ENCODE measurements at places on chromosomes 7 and 10.

DNA sequence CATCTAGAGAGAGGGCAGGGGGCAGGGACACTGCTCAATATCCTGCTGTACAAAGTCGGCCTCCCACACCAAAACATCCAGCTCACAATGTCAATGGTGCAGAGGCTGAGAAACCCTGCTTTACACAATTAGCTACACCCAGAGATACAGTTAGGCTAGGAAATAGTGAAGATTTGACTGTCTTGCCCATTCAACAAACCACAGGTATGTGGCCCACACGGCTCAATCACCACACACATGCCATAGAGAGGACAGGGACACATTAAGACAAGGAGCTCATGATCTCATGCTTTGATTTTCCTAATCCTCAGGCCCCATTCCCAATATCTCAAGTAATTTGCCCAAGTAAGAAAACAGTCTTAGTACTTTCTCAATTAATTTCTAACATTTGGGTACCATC lies 110.4 kb downstream of the OSBPL3 start:
- DNase-seq: no peak

- no peak for DNase-seq
Observed at GRCh38 chr10:80429521-80429973, 21.2 kb downstream of the PRXL2A start.

GRCh38 chr7:51929818-51930217 lies 613.2 kb upstream of the COBL start:
- no peak for DNase-seq

DNA sequence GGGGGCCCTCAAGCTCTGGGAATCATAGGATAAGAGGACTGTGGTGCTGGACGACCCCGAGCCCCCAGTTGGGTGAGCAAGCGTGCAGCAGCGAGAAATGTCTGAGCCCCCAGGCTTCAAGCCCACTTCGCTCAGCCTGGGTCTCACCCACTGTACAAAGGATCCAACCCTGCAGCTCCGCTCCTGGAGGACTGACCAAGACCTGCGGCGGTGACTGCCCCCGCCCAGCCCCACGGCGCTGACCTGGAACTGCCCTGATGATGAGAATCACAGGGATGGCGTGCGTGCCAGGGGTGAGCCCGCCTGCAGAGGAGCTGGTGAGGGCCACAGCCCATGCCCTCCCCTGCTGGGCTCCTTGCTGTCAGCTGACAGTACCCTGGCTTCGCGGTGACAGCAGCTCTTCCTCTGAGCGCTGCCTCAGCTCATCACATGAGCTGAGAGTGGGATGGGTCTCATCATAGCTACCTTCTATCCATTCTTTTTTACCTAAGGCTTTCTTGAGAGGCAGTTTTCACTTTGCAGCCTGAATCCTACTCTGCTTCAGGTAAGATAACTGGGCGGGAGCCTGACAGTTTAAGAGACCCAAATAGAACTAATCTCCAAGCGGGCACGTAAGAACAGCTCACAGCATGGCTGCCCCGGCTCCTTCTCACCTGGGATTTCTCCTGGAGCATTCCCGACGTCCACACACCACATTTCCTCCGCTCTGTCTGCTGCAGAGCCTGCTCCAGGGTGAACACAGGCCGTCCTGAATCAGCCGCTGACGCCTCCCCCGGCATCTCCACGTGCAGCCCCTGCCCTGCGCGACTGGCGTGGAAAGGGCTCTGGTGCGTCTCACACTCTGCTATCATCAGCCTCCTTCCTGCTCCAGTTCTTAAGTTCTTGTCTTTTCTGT lies 329.9 kb downstream of the PTPRN2 start:
- no peak for DNase-seq

DNA sequence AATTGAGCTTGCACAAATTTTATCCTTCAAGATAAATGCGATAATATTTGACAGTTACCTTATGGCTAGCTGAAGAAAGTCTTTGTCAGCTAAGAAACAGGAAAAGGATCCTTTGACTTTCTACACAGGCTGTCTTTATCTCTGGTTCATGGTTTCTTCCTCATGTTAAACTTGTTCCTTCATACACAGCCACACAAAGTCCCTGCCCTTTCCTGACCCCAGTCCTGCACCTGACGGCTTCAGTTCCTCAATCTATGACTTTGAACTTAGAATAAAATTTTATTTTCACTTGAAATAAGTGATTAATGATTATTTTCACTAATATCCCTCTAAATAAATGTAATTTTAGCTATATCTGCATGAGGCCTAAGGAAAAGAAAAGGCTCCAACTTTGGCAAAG lies 77.8 kb upstream of the PRSS1 start:
- DNase-seq: peak; percentile 1

DNA sequence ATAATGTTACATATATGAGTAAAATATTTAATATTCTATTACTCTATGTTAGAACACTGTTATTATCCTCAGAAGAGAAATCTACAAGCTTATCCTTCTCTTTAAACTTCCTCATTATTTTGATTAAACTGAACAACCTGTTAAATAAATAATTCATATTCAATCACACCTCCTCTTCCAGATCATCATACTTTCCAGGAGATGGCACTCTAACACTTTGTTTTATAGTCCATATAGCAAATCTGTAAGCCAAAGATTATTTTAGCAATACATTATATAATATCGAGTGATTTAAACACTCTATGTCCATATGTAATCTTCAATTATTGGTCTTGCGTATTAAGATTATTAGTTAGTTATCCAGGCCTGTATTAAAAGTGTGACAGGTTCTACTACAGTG lies 694.1 kb downstream of the ANKRD7 start:
- no peak for DNase-seq

DNA sequence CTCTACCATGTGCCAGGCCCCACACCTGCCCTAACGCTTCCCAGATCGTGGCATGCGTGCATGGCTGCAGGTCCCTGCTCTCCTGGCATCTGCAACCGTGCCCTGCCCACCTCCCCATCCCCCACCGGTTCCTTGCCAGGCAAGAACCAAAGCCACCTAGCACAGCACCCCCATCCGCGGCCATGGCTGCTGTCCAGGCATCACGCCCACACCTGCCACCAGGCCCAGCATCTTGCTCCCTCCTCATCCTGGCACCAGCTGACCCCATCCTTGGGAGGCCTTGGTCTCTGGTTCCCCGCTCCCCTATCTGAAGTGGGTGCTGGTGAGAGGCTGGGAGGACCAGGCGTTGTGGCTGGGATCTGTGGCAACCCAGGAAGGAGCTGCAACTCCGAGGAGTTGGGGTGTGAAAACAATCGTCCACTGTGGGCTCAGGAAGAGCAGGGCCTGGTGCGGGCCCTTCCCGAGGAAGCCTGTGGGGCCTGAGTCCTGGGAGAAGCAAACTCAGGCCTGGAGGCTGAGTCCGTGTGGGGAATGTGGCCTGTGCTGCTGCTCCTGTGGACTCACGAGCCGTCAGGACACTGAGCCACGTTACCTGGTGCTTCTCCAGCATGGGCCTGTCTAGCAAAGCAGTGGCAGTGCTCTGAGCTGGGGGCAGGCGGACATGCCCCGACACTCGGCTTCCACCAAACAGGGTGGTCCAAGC lies 417.1 kb downstream of the DNAJB6 start:
- no peak for DNase-seq

GRCh38 chr7:55409482-55410225 lies 44.5 kb downstream of the LANCL2 start:
- DNase-seq: no peak

GRCh38 chr7:121755818-121756552 lies 117.0 kb upstream of the PTPRZ1 start:
- DNase-seq: no peak
